ENCODE measurements at places on chromosomes 12 and 14.

GRCh38 chr12:63037746-63038712, 103.1 kb upstream of the PPM1H start:
- peak; percentile 26 for DNase-seq

DNA sequence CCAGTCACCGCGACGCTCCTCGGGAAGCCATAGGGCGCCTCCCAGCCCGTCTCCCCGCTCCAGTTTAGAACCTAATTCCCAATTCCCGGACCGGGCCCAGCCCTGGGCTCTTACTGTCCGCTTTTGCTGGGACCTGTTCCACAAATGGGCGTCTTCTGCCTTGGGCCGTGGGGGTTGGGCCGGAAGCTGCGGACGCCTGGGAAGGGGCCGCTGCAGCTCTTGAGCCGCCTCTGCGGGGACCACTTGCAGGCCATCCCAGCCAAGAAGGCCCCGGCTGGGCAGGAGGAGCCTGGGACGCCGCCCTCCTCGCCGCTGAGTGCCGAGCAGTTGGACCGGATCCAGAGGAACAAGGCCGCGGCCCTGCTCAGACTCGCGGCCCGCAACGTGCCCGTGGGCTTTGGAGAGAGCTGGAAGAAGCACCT, 797 bp downstream of the UNG start:
- DNase-seq: peak; percentile 56

DNA sequence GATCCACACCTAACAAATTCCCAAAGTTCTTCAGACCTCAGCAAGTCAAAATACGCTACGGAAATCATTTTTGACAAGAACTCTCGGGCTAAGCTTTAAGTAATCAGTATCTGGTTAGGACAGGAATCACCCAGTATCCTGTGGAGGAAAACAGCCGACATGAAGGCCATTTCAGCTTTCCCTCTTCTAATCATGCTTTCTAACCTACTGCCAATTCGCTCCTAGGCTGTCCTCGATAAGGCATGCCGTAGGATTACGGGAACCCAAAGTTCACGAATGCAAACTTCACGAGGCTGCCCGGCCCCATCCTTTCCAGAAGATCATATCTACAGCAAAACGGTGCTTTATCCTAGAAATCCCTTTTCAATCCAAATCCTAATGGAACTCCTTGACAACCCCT, 81.8 kb upstream of the PTPRB start:
- DNase-seq: no peak

- DNase-seq: no peak
Measured at GRCh38 chr14:87994974-87995373, 2.0 kb upstream of the GALC start.

DNA sequence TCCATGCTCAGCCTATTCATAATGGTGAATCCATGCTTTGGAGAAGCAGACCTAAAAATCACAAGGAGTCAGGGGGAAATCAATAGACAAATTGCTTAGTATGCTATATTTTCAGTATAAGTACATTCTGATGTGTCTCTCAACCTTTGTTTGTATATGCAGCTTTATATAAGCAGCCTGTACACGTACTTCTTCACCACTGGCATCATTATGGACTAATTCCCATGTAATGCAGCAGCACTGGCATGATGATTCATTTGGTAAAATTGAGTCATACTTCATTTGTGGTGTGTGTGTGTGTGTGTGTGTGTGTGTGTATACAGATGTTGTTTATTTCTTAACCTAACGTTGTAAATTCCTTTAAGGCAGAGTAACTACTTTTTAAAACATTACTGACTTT, 10.9 kb downstream of the DCP1B start:
- no peak for DNase-seq

DNA sequence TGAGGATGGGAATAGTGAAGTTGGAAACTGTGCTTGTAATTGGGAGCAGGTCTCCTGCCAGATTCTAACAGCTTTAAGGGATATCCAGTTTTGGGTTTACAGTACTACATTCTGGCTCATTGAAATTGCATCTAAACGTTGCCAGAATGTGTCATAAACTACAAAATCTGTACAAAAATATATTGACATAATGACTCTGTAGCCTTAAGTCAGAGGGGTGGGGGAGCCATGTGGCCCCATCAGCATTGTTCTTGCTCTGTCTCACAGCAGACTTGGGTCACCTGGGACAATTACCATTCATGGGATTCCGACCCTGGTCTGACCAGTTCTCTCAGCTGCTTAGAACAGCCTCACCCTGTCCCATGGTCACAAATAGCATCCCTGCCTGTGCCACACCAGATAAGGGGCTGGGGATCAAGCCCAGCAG, 43.3 kb upstream of the MED13L start:
- no peak for DNase-seq

DNA sequence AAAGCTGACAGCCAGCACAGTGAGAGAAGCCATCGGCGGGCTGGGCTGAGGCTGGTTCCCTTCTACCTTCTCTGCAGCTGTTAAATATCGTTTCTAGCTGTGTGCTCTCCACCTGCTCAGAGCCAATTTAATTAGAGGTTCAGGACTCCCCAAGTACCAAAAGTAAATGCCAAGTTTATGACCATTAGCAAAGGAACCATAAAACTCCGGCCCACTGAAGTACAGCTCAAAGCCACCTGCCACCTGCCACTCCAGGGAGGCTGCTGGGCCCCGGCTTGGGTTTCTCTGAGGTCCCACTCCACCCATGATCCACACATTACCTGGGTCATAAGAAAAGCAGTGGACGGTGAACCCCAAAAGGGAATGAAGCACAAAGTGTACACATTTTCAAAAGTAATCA, 272.8 kb downstream of the KSR2 start:
- DNase-seq: no peak

DNA sequence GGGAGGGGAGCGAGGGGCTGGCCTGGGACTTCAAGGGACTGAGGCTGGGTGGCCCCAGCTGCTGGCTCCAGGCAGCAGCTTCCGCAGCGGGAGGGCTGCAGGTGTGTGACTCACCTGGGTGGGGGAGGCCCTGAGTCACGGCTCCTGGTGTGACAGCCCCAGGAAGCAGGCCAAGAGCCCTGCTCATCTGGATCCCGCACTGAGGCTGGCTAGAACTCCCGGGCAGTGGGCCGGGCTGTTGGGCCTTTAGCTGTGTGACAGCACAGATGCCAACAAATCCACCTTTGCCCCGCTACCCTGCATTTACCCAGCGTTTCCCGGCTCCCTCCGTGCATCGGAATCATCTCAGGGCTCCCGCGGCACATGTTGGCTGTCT, 180.0 kb upstream of the PRMT8 start:
- DNase-seq: peak; percentile 80

DNA sequence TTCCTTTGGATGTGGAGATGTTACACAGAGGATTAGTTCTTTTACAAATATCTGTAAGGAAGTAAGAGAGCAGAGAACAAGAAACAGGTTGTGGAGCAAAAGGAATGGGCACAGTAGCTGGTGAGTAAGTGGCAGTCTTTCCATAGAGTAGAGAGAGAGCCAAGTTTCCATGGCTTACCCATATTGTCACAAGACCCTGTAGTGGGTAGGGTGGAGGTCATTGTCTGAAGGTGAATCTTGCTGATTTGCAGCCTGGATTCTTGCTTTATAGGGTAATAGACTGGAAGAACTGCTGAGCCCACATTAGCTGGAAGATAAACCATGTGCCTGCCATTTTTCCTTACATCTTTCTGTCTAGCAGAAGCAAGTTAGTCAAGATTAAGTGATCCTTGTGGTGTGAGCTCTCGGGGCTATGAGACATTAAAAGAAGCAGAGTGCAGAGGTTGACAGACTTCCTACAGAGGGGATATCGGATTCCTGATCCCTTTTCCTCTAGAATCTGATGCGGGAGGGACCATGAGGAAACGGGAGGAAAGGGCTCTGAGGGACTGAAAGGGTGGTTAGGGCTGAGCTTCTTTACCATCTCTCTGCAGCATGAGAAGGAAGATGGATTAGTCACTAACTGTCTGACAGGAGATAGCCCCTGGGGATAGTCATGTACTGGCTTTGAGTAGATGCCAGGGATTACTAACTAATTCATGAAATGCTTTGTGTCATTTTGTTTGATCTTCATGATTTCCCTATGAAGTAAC, 44.0 kb upstream of the LRTM2 start:
- DNase-seq: no peak

- no peak for DNase-seq
Measured at GRCh38 chr14:93712838-93713724, 75.2 kb downstream of the PRIMA1 start.

DNA sequence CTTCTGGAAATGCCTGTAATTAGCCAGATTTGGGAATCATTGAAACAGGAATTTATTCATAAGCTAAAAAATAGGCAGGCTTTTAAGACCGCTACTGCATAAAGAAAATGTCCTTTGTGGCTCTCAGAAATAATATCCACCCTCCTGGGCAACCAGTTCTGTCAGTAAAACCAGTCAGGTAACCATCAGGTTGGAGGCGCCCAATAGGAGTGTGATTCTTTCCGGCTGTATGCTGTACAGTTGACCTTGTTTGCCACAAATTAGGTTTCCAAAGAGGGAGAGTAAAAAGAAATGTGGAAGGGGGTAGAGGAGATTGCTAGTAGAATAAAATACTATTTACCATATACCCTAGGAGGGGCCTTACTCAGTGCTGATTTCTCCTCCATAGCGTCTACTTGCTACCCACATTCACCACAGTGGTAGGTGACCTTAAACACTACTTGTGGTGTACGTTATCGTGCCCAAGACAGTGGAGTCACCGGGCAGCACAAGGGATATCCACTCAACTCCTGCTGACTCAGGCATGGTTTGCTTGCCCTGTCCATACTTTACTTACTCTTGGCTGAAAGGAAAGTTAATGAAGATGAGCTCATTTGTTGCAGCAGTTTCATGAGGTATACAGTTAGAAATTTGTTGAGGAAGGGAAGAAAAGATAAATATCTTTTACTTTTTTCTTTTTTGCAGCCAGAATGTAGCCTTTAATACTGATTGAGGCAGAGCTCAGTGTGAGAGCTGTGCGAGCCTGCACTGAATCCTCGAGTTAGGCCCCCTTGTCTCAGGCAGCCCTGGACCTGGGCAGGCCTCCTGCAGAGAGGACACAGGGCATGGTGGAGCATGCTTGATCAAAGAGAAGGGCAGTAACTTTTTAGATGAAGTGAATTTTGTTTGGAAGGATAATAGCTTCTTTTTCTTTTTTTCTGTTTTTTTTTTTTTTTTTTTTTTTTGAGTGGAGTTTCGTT, 76.7 kb downstream of the DIP2B start:
- no peak for DNase-seq

- no peak for DNase-seq
Measured at GRCh38 chr12:45256721-45257120, 40.8 kb downstream of the ANO6 start.

GRCh38 chr12:4991373-4991772, 52.3 kb upstream of the KCNA5 start:
- DNase-seq: peak; percentile 93

- DNase-seq: no peak
Measured at GRCh38 chr14:80618751-80619329, 322.7 kb downstream of the CEP128 start.

GRCh38 chr14:101127224-101127623, 223.7 kb upstream of the RTL1 start:
- no peak for DNase-seq

GRCh38 chr12:94503619-94504018, 44.0 kb upstream of the CEP83 start:
- DNase-seq: no peak

DNA sequence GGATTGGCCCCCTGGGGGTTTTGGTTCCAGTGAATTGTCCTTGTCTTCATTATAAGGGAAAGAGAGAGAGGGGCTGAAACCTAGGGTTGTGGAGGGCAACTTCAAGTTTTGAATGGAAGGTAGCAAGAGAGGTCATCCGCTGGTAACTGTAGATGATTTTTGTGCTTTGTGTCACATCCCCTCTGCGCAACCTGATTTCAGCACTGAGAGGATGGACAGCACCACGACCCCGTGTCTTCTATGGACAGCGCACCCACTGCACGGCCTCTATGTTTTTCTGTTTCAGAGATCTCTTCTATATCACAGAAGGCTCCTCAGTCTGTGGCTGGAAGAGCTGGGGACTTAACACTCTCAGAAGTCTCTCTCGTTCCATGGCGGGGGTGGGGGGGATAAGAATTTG, 127.0 kb upstream of the RPH3A start:
- DNase-seq: no peak

- no peak for DNase-seq
Measured at GRCh38 chr14:102508774-102509745, 516 bp downstream of the ANKRD9 start.

GRCh38 chr14:67416085-67416484, 4.1 kb upstream of the PLEK2 start:
- DNase-seq: no peak

DNA sequence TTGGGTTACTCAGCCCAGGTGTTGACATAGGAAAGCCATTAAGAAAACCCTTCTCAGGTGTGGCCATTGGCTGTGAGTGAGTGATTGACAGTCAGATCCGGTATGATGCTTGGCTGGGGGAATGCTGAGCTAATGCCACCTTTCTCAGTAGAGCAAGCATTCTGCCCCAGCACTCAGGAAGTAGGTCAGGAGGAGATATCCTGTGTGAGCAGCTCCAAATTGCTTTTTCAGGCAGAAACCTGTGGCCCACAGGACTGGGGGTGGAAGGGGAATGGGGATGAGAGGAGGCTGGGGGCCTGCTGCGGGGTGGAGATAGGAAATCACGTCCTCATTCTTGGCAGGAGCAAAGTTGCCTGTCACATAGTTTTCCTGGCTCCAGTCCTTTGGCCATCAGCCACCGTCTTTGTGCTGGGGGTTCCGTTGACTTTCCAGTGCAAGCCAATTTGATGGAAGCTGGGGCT, 55.7 kb downstream of the NINJ2 start:
- DNase-seq: no peak

DNA sequence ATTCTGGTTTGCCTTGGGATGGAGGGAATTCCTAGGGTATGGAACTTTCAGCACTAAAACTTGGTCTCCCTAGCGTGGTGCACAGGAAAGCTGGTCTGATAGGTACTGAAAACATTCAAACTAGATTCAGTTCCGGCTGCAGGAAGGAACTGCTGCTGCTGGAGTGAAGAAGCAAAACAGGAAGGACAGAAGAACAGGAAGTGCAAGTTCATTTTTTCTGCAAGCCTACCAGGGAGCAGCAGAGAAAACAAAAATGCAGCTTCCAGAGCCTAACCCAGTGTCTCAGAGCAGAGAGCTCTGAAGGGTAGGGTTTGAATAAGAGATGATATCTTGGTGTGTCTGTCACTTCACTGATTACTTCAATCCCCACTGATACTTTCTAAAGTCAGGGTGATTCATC, 165.2 kb downstream of the VRK1 start:
- no peak for DNase-seq

- no peak for DNase-seq
Measured at GRCh38 chr14:89422181-89422951, 5.3 kb upstream of the FOXN3 start.
